Vagina (tissue), 2 donors: ENCODE measurements at places on chromosomes 5 and 9. TPM values are rescaled to one million over a fixed set of nuclear protein-coding genes. Genes with fewer than 3 reads are reported as not detected.

Gene SYK
- 12.0 TPM for total RNA-seq

Gene PDE8B
- 5.9 TPM for total RNA-seq

GRCh38 chr5:117118499-117118898 is 543.9 kb upstream of the SEMA6A start:
- H3K4me3 ChIP-seq: no peak overlapping the region
- DNase-seq: no peak

DNA sequence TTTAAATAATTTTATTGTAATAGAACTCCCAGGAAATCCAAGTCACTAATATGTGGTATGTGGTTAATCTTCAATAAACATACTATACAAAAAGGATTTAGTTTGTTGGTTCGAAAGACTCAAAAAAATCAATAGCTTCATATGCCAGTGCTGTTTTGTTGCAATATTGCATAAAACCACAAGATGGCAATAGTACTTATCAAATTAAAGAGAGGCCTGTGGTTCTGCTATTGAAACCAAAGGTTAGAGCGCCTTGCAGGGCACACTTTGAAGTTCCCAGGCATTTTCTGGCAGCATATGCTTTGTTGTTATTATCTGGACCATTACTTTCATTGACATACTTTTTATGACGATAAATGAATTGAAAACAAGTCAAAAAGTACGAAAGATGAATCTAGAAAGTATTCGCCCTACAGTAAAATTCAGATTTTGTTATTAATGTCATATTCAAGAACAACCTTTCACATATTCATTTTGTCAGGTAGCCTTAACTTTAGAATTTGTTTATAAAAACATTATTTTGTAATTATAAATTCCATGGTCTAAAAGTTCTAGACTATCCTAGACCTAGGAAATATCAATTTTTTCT is 316.3 kb downstream of the MCTP1 start:
- no peaks in the 10 kb centered on the region for H3K4me1 ChIP-seq
- no peak for DNase-seq
- no peaks in the 10 kb centered on the region for H3K36me3 ChIP-seq

DNA sequence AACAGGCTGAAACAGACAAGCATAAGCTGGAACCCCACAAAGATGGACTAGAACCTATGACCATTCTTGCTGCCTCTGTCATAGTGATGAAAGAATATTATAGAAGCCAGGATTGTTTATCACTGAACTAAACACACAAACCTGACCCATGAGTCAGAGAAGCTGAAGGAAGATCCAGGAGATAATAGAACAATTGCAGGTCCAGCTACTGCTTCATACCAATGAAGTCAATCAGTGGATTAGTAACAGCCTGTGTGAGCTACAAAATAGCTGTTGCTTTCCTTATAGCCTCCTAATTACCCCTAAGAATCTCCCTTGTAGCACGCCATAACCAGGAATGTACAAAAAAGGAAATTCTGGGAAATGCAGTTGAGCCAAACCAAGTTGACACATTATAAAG is 459.9 kb upstream of the ZNF462 start:
- no peaks in the 10 kb centered on the region for H3K27me3 ChIP-seq
- H3K4me3 ChIP-seq: no peak overlapping the region
- H3K27ac ChIP-seq: no peak overlapping the region
- DNase-seq: no peak
